ENCODE measurements at places on chromosomes 4 and X.

DNA sequence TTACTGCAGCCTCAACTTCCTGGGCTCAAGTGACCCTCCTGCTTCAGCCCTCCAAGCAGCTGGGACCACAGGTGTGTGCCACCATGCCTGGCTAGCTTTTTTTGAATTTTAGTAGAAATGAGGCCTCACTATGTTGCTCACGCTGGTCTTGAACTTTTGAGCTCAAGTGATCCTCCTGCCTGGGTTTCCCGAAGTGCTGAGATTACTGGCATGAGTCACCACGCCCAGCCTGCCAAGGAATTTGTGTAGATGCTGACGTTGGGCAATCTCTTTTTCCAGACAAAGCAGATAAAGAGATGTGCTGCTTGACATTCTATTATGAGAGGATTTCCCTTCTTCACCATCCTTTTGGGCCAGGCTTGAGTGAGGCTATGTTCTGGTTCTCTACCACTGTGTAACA is 254.5 kb upstream of the RPS6KA3 start:
- DNase-seq = peak; percentile 63

- DNase-seq = no peak
These were observed 38.9 kb downstream of the DDX60L start for GRCh38 chr4:168441412-168441811.

GRCh38 chr4:7908668-7909067 is 31.0 kb downstream of the AFAP1 start:
- DNase-seq = no peak

GRCh38 chrX:45540181-45540580 is 339.5 kb upstream of the DIPK2B start:
- DNase-seq = peak; percentile 64

- DNase-seq = peak; percentile 74
These were observed 32.3 kb upstream of the ZFX start for GRCh38 chrX:24117258-24117657.

DNA sequence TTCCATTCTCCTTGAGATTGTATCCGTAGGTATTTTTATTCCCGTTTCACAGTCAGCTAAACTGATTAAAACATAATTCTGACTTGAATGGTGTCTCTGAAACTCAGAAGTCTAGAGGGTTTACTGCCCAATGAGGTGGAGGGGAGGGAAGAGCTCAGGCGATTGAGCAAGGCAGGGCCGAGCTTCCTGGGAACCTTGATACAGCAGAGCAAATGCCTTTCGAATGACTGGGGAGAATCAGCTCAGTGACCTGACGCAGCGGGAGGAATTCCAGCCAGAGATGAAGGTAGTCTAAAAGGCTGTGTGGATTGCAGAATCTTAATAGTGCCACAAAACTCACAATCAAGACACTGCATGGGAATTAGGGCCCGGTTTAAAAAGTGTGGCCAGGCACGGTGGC is 233.6 kb downstream of the EVC2 start:
- DNase-seq = peak; percentile 28

GRCh38 chr4:127229855-127230608 is 402.7 kb upstream of the INTU start:
- DNase-seq = peak; percentile 45

DNA sequence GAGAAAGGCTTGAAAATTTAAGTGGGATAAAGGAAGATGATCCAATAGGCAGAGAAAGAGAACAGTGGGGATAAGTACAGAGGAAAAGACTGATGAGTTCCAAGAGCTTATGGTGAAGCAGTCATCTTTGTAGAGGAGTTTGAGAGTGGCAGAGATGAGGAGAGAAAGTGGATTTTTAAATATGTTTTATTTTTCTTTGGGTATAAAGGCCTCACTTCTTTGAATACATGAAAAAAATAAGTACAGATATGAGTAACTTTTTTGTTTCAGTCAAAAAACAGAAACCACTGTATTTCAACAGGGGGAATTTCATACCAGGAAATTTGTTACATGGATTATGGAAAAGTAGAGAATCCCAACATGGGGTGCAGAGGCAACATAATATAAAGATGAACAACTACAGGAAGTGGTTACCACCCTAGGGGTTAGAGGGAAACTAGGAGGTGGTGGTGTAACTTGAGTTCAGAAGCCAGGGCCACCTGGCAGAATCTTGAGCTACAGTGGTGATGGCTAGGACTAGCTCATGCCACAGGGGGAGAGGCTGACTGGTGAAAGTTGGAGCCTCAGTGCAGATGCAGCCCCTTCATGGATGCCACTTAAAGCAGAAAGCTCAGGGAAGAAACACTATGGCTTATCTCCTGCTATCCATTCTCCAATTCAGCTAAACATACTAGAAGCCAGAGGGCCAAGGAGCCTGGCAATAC is 3.4 kb upstream of the CYBB start:
- DNase-seq = no peak

DNA sequence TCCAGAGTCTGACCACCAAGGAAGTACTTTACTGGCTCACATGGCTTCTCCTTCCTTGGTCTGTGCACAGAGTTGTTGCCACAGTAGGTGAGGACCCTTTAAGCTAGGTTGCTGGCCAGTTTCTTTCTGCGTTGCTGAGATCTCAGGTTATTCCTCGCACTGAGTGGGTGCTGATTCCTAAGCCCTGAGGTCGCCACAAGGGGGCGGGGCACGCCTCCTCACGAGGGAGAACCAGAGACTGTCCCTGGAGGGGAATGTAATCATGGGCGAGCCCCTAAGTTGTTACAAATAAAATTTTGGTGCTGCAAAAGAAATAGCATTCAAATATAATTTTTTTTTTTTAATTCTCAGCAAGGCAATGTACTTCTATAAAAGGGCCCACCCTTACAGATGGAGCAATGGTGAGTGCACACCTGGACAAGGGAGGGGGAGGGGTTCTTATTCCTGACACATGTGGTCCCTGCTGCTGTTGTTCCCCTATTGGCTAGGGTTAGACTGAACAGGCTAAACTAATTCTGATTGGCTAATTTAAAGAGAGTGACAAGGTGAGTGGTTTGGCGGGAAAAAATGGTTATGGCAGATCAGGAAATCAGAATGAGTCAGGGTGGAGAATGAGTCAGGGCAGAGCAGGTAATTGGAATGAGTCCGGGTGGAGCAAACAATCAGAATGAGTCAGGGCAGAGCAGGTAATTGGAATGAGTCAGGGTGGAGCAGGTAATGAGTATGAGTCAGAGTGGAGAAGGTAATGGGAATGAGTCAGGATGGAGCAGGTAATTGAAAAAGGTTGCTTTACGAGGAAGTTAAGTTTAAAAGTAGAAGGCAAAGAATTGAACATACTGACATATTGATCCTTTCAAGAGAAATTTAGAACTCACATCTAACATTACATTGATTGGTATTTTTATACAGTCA is 107.5 kb downstream of the VSIG4 start:
- DNase-seq = no peak

GRCh38 chrX:45788315-45788714 is 587.6 kb upstream of the DIPK2B start:
- DNase-seq = no peak

- DNase-seq = no peak
These were observed 252.5 kb upstream of the CASK start for GRCh38 chrX:42175843-42176242.

GRCh38 chr4:138927072-138927471 is 88.5 kb upstream of the NOCT start:
- DNase-seq = no peak

- DNase-seq = no peak
These were observed 12.8 kb downstream of the CXCL8 start for GRCh38 chr4:73753215-73753614.

DNA sequence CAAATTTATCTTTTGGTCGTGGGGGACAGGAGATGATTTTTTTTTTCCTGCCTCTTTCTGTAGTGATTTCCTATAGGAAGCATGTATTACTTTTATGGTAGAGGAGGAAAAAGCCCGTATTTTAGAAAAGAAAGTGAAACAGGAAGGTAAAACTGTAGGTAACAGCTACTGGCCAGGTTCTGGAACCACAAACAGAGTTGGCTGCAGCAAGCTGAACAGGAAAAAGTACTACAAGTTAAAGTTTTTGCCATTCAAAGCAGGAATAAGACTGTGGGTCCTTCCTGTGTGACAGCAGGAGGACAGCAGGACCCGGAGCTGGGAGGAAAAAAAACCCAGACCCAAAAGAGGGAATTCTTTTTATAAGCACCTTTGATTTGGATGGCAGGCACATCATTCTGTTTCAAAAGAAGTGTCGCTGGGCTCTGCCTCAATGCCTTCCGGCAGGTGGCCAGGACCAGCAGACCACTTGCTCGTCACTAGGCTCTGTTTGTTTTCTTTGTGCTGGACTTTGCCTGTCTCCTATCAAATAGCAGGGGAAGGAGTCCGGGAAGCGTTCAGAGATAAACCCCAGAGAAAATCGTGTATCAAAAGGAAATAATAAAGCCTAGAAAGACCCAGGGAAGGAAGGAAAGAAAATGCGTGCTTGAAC is 277.9 kb downstream of the ADGRA3 start:
- DNase-seq = no peak

- no peak for DNase-seq
These were observed 61.3 kb downstream of the SPINK2 start for GRCh38 chr4:56760183-56760582.

DNA sequence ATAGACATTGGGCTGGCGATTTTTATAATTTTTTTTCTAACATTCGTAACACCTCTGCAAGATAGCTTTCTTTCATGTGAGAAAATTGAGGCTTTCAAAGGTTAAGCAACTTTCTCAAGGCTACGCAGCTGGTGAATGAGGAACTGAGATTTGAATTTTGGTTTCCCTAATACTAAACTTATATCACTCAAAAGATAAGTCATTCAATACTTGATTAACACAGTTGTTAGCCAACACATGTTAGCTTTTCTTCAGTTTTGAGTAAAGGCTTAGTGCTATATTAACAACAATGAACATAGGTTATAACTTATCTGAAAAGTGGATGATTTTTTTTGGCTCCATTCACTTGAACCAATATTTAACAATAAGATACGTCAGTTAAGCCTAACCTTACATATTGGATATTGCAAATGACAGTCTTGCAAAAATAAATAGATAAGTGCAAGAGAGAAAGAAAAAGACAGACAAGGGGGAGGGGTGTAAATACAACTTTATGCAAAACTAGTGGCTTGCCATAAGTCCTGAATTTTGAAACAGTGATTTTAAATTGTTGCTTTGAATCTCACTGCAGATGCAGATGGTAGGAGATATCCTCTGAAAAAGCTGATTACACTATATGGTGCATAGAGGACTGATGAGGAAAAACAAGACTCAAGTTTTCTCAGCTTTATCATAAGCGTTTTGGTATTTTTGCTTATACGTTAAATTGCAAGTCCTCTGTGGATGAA is 11.1 kb upstream of the GPM6A start:
- DNase-seq = no peak

DNA sequence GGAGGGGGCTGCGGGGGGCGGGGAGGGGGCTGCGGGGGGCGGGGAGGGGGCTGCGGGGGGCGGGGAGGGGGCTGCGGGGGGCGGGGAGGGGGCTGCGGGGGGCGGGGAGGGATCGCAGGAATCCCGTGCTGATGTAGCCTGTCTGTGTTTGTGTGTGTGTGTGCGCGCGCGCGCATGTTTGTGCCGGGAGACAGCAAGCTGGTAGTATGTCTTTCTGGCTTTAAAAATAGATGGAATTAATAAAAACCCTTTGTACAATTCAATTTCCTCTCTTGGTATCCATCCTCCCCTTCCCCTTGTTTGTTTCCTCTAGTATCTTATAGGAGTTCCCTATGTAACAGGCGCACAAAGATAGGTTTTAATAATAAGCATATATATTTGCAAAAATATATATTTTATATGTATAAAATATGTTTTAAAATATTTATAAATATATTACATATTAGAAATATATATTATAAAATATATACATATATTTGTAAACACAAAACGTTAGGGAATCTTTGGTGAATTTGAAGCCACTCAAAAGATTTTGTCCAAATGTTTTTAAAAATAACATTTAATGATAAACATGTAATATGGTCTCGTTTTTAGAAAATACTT is 782 bp downstream of the ARHGAP24 start:
- DNase-seq = peak; percentile 53

GRCh38 chr4:61614231-61614630 is 414.1 kb downstream of the ADGRL3 start:
- no peak for DNase-seq

GRCh38 chrX:133399411-133399810 is 15.9 kb downstream of the GPC4 start:
- DNase-seq = no peak

DNA sequence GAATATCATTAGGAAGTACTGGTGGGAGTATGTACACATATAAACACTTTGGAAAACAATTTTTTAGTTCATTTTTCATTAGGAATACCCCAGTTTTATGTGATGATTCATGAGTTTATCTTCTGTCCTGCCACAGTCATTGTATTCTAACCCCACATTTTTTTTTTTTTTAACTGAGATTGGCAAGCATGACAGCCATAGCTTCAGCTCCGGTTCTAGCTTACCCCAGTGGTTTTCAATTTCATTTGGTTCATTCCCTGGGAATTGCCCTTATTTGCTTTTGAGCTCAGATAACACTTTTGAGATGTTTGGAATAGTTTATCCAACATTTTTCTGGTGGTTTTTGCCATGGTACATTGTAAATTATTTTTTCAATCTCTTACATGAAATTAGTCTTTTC is 21.0 kb upstream of the FMR1 start:
- no peak for DNase-seq

GRCh38 chr4:182018691-182019090 is 224.5 kb upstream of the TENM3 start:
- no peak for DNase-seq

GRCh38 chrX:22740836-22741235 is 258.9 kb upstream of the DDX53 start:
- no peak for DNase-seq

GRCh38 chr4:32112891-32113290 is 1392.7 kb downstream of the PCDH7 start:
- DNase-seq = no peak

- no peak for DNase-seq
These were observed 101.5 kb downstream of the SORBS2 start for GRCh38 chr4:185710487-185710995.

DNA sequence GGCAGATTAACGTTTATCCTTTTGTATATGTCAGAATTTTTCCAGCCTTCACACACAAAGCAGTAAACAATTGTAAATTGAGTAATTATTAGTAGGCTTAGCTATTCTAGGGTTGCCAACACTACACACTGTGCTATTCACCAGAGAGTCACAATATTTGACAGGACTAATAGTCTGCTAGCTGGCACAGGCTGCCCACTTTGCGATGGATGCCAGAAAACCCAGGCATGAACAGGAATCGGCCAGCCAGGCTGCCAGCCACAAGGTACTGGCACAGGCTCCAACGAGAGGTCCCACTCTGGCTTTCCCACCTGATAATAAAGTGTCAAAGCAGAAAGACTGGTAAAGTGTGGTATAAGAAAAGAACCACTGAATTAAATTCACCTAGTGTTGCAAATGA is 94.8 kb downstream of the TET2 start:
- no peak for DNase-seq

DNA sequence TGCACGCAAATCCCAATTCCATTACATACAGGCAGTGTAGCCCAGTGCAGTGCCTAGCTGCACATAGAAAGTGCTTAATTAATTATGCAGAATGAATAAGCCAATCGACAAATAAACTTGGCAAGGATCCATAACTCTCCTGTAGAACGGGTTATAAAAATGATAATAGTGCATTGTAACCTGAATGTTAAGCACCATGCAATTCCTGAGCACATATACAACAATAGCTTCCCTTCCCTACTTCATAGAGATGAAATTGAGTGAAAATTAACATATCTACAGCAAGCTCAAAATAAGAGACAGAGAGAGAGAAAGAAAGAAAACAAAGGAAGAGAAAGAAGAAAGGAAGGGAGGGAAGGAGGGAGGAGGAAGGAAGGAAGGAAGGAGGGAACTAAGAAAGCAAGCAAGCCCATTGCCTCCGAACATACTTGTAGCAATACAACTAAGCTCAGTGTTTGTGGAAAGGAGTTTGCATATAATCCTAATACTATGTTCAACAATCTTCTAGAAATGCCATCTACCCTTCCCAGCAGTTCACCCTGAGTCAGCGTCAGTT is 1074.0 kb upstream of the LCORL start:
- DNase-seq = no peak
